ENCODE measurements at places on chromosomes 16 and 17.
A peak's percentile ranks its signal among the peaks of the same experiment; 100 is the strongest.

- no peak for DNase-seq
These were observed 2.7 kb upstream of the EPN3 start for GRCh38 chr17:50529849-50530248.

- no peak for DNase-seq
These were observed at the start of gene PIK3R5 for GRCh38 chr17:8965394-8966168. Gene PIK3R5, minus strand, starts transcription at chr17:8965707. Its CDS starts 54,213 bp downstream, at chr17:8911494.

DNA sequence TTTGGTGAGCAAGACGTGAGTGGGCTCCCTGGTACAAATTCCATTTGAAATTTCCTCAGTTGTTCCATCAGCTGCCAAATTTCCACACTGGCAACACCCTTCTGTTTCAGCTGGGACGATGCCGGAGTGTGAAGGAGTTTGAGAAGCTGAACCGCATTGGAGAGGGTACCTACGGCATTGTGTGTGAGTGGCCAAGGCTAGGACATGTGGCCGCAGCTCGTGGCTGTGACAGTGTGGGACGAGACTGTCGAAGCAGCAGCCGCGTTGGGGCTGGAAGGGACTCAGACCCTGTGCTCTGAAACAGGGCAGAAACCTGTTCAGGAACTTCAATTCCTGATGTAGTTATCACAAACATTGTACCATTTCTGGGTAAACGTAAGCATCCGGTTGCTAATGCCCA, 2.7 kb downstream of the CDK10 start:
- no peak for DNase-seq

DNA sequence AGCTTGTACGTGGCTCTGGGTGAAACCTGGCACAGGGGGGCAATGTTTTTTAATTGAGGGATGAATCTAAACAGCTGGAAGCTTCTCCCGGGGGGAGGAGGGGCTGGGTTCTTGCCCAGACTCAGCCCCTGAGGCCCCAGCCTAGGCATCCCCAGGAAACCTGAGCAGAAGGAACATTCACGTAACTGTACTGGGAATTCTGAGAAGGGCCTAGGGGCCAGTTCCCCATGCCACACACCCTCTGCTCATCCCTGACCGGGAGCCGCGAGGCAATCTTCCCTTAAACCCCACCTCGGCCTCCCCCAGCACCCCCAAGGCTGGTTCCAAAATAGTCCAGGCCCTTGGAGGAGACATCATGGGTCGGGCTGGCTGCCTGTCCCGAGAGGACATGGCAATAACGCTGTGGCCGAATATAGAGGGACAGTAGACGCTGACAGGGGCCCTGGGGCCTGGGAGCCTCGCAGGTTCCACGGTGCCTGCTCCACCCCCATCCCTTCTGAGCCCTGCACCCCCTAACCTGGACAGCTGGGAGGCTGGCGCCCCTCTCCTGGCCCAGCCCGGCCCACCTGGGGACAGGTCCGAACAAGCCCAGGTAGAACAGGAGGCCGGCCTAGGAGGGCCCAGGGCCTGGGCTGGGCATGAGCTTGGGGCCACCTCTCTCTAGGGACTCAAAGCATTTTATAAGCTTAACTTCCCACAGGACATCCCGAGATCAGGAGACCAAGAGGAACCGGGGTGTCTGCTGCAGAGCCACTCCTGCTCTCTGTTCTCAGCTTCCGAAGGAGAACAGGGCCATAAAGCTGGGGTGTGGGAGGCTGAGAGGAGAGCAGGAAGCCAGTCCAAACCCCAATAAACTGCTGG, 83.2 kb upstream of the TOB1 start:
- no peak for DNase-seq

DNA sequence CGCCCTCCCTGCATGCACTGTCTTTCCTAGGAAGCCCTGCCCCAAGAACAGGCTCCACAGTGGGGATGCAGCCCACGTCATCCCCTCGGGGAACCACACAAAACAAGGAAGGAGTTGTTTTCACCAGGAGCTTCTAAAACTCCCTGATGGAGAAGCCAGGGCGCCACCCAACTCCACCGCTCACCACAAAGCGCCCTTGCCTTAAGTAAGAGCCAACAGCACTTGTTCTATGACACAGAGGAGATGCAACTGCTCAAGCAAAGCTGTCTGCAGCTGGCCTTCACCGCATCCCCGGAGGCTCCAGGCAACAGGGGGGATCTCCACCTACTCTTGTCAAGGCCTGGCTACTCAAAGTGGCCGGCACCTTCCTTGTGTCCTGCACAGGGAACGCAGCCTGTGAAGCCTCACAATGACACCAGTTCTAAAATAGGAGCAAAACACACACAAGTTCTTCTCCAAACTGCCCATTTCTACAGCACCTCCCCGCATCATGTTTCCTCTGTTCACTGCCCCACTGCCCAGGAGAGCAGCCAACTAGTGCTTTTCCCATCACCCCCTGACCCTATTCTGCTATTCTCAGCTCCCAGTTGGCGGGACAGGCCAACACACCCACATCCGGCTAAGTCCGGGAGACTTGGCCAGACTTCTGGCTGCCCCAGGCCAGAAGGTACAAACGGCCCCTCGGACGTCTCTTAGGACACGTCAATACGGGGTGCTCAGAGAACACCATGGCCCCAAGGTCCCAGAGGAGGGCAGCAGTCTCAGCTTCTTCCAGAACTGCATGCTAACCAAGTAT, 24.2 kb downstream of the MPG start:
- no peak for DNase-seq

- no peak for DNase-seq
These were observed 309.2 kb upstream of the CCL2 start for GRCh38 chr17:33945646-33946546.

GRCh38 chr17:40909755-40910154, 24.7 kb upstream of the KRT20 start:
- DNase-seq = no peak

GRCh38 chr17:42180922-42181850, at the start of gene KCNH4:
Gene KCNH4, minus strand, starts transcription at chr17:42181142. Its CDS starts 197 bp downstream, at chr17:42180945.
- peak; percentile 77 for DNase-seq

GRCh38 chr17:47878203-47879027, 17.6 kb upstream of the SP2 start:
- no peak for DNase-seq

DNA sequence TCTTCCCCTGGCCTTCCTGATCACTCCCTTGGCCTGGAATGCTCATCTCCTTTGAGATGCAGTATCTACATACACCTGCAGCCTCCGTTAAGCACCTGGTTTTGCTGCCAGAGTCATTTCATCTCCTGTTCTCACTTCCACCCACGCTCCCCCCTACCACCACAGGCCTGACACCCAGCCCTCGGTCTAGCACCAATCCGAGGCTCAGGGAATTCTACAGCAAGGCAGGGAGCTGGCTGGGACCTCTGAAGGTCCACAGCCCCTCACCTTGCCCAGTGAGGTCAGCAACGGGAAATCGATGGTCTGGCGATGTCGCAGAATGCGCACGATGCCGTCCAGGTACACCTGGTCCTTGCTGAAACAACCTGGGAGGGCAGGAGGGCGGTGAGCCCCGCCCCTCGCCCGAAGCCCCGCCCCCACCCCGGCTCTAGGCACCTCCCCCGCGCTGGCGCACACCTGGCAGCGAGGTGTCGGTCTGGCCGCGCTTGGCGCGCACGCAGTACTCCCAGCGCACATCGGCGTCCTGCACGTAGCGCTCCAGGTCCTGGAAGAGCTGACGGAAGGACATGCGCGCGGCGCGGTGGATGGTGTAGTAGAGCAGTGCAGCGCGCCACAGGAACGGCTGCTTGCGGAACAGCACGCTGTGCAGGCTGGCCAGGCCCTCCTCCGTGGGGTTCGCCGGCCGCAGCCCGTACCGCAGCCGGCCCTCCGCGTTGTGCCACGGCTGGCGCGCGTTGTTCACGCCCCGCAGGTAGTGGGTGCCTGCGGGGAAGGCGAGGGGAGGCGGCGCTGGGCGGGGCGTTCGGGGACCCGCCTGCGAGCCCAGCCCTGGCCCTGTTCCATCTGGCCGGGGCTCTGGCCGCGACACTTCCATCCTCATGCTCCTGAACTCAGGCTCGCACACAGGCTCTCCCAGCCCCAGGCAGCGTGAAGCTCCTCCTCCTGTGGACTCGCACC, 5.7 kb downstream of the MATCAP1 start:
- DNase-seq = peak; percentile 79

- no peak for DNase-seq
These were observed 121.1 kb downstream of the IRX5 start for GRCh38 chr16:55051571-55052347.

DNA sequence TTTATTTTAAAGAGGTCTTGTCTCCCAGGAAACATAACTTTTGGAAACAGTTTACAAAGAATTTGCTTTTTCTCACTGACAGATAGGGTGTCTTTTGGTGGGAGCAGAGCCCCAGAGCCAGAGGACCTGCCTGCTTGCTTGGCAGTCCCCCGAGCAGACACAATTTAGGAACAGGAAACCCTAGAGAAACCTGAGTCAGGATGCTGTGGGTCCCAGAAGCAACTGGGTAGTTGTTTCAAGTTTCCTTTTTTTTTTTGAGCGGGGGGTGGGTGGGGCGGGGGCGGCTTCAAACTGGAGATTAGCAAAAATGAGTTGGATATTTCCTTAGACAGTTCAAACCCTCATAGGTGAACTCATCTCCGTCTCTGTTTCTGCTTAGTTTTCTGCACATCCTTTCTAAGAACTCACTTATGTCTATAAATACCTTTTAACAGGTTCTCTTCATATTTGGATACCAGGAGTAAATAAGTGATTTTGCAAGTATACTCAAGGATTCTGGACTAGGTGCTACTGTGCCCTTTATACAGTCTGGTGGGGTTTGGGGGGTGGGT, 135.1 kb downstream of the PRKCA start:
- DNase-seq = no peak

DNA sequence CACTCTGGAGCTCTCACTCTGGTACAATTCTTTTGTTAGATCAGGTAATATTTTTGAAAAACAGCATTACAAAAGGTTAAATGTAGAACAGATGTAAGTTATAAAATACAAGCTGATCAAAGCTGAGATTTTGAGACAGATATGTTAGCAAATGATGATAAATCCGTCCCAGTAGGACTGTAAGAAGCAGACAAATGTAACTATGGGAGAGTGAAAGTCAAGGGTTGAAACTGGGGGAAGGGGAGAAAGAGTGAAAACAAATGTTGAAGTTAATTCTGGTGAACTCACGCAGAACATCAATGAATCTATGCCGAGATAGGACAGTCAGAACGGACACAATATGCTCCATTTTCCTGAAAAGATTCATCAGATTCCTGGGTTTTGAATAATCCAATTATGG, 298.9 kb upstream of the IRX5 start:
- no peak for DNase-seq

DNA sequence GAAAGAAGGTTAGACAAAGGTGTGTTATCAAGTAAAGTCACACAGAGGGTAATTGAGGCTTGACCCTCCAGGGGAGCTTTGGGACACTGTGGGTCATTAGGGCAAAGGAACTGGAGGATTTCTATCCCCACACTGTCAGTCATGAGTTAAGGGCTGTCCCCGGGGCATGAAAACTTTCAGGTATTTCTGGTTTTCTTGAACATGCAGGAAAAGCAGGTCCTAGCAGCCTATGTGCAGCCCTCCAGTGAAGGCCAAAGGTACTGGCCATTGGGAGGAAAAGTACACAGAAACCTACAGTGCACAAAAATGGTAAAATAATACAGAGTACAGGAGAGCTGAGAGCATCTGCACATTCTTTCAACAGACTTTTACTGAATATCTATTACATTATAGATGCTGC, 44.4 kb upstream of the SCNN1B start:
- no peak for DNase-seq

GRCh38 chr17:49637050-49637449, 40.8 kb downstream of the SPOP start:
- no peak for DNase-seq

DNA sequence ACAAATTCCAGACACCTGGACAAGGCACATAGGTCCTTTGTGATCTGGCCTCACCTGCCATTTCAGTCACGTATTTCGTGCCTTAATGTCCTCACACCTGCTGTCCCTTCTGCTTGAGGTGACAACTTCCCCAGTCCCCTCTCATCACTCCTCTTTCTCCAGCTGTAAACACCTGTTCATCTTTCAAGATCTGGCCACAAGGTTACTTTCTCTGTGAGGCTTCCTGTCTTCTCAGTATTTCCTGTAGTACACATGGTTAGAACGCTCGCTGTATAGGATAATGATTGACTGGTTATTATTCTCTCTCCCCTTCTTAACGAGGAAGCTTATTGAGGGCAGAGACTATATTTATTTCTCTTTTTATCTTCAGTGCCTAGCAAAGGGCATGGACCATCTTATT, 74.5 kb upstream of the PMFBP1 start:
- no peak for DNase-seq

GRCh38 chr16:69367980-69368379, 16.4 kb upstream of the TMED6 start:
- DNase-seq = no peak

GRCh38 chr16:2464333-2464732, 4.4 kb downstream of the TEDC2 start:
- no peak for DNase-seq

DNA sequence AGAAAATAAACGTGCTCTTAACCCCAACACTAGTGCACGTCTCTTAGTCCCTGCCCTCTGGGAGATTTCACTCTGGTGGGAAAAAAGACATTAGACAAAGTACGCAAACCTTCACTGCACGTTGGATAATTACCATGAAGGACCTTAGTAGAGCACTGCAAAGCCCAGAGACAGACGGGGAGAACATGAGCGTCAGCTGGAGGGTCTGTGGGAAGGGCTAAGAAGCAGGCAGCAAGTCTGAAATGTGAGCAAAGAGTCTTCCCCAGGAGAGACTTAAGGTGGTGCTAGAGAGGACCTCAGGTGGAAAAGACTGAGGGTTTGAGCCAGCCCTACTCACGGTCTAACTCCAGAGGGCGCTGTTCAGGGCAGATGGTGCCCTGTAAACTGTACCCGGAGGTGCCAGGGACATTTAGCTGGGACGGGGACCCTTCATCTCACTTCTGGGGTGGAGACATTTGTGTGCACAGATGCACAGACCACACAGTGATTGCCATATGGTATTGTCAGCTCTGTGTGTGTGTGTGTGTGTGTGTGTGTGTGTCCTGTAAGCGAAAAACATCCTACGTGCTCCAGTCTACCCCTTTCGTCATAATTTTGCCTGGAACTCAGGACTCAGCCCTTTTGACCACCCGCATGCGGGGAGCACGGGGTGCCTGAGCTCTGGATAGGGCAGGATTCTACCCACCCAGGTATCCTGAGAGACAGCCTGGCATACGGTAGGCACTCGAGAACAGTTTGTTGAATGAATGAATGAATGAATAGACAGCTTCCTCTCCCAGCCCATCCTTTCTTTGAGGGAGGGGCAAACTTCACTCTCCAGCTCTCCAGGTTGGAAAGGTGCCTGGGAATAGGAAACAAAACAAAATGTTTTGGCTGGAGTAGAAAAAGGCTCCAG, 10.1 kb upstream of the STAC2 start:
- peak; percentile 84 for DNase-seq

DNA sequence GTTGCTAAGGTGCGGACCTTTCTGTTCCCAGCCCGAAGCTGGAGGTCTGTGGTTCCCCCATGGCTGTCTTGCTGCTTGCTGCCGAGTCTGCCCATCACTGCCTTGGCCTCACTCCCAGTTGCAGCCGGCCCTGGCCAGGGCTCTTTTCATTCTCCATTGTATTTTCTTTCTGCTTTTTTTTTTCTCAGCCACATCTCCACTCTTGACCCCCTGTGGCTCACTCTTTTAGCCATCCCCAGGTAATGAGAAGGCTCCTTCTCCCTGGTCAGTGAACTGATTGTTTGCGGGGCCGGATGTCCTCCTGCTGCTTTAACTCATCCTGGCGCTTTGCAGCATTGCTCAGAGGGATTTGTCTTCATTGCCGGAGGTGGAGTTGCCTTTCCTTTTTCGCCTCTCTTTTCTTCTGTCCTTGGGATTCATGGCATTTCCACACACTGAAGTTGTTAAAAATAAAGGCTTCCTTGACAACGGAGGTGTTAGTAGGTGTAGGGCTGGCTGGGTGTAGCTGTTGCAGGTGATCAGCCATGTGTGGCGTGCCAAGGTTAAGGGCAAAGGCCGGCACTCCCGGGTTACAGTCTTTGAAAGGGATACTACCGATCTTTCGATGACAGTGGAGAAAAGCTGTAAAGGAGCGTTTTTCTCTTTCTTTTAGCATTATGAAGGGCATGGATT, 34.1 kb downstream of the MAP2K6 start:
- no peak for DNase-seq

Data from HuH-7 (cell line).